Tibial nerve (tissue), 4 donors: ENCODE measurements at places on chromosomes 4 and X. TPM values are rescaled to one million over a fixed set of nuclear protein-coding genes. Genes with fewer than 3 reads are reported as not detected.

Gene ASB5
- not detected for total RNA-seq

Gene ATP2B3
- total RNA-seq: not detected

Gene CPE
- 136 TPM for total RNA-seq

Gene TCEAL6
- not detected for total RNA-seq

Gene MXD4
- total RNA-seq: 62.4 TPM

DNA sequence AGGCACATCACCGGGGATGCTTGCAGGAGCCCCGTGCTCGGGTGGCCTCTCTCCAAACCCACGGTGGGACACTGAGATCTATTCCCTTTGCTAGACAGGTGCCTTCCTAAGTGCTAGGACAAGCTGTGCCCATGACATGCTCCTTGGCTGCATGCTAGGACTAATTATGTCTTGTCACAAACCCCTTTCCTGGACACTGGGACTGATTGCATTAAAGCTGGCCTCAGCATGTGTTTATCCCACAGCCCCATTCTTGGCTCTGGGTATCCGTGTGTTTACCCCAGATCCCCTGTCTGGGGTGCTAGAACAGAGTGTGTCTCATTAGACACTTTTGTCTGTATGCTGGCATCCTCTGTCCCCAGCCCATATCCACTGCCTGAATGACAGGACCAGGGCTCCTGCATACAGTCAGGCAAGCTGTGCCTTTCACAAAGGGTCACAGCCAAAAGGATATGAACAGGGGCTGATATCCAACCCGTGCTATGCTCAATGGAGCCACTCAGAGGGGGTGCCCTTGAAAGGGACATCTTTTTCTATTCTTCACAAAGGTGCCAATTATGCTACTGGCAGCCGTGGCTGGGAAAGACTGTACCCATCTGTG is 9.2 kb upstream of the IQSEC2 start:
- H3K36me3 ChIP-seq: no peaks in the 10 kb centered on the region
- H3K4me1 ChIP-seq: peaks cover 12% of the 10 kb centered on the region
- DNase-seq: no peak
- H3K4me3 ChIP-seq: no peak overlapping the region

- no peak overlapping the region for H3K4me3 ChIP-seq
- H3K27me3 ChIP-seq: no peaks in the 10 kb centered on the region
Measured at GRCh38 chrX:12329476-12329875, 191.2 kb downstream of the FRMPD4 start.

DNA sequence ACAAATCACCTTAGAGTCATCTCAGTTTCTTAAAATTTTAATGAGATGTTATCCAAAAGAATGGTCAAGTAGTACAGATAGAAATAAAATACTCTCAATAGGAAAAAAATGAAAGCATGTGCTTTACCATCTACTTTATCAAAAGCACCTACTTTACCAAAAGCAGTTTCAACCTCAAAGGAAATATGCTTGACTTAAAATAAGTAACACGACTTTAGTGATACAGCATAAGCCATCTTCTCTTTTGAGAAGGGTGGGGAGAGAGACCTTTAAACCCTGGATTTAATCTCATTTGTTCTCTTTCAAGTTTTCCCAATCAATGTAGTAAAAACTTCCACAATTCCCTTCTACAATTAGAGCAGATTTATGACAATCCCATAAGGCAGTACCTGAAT is 26.5 kb downstream of the OTUD4 start:
- no peak overlapping the region for H3K27ac ChIP-seq
- H3K27me3 ChIP-seq: no peaks in the 10 kb centered on the region
- H3K4me1 ChIP-seq: peaks cover 5% of the 10 kb centered on the region
- no peak overlapping the region for H3K4me3 ChIP-seq
- DNase-seq: no peak
- H3K36me3 ChIP-seq: peaks cover 6% of the 10 kb centered on the region

DNA sequence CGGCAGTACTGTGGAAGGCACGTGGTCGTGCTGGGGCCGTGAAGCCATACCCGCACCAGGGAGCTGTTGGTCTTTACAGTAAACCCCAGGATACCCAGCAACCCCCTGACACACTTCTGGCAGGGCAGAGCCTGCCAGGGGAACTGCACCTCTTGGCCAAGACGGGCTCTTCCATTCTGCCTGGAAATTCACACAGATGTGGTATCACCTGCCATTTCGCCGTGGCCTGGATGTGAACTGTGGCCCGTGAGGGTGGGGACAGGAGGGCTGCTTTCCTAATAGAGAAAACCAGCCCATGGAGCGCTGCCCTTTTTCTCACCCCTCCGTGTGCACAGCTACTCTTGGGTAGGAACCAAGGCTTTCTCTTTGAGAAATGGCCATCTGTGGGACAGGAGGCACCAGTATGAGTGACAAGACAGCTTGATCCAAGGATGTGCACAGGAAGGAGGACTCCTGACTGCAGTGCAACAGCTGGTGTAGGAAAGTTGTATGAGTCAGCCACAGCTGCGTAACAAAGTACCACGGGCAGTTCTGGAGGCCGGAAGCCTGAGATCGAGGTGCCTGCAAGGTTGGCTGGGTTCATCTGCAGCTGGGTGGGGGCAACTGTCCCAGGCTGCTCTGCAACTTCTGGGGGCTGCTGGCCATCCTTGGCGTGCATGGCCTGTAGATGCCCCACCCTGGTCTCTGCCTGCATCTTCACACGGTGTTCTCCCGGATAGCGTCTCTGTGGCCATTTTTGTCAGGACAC is 95.7 kb downstream of the PSAPL1 start:
- H3K36me3 ChIP-seq: no peaks in the 10 kb centered on the region
- H3K27ac ChIP-seq: no peak overlapping the region
- H3K4me3 ChIP-seq: no peak overlapping the region
- DNase-seq: no peak

- H3K27me3 ChIP-seq: no peaks in the 10 kb centered on the region
- no peaks in the 10 kb centered on the region for H3K36me3 ChIP-seq
- H3K4me1 ChIP-seq: no peaks in the 10 kb centered on the region
- no peak overlapping the region for H3K27ac ChIP-seq
Measured at GRCh38 chrX:103367502-103367901, 8.8 kb upstream of the BEX3 start.

DNA sequence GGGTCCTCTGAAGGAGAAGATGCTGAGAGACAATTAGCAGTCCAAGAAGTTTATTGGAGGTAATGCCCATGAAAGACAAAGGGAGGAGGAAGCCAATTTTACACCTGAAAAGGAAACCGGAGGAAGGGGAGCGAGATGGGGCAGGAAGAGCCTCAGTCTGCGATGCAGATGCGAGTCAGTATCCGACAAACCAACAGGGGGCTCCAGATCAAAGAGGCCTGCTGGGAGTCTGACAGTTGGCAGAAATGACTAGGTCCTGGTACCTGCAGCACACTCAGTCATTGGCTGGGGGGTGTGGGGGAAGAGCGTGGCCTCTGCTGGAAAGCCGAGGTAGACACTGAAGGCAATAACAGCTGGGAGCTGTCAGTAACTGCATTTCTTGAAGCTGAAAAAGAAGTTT is 231.1 kb upstream of the CENPE start:
- H3K4me3 ChIP-seq: no peak overlapping the region
- H3K4me1 ChIP-seq: no peaks in the 10 kb centered on the region
- H3K27ac ChIP-seq: no peak overlapping the region
- no peak for DNase-seq

- no peaks in the 10 kb centered on the region for H3K36me3 ChIP-seq
- H3K27ac ChIP-seq: no peak overlapping the region
- no peaks in the 10 kb centered on the region for H3K4me1 ChIP-seq
- no peaks in the 10 kb centered on the region for H3K27me3 ChIP-seq
Measured at GRCh38 chr4:25347971-25348370, 29.1 kb upstream of the ANAPC4 start.

- no peak for DNase-seq
- H3K27me3 ChIP-seq: no peaks in the 10 kb centered on the region
- peak overlapping the region; percentile 66 for H3K4me3 ChIP-seq
- H3K36me3 ChIP-seq: no peaks in the 10 kb centered on the region
- H3K27ac ChIP-seq: no peak overlapping the region
Measured at GRCh38 chrX:130402208-130402684, 459 bp downstream of the RBMX2 start.

DNA sequence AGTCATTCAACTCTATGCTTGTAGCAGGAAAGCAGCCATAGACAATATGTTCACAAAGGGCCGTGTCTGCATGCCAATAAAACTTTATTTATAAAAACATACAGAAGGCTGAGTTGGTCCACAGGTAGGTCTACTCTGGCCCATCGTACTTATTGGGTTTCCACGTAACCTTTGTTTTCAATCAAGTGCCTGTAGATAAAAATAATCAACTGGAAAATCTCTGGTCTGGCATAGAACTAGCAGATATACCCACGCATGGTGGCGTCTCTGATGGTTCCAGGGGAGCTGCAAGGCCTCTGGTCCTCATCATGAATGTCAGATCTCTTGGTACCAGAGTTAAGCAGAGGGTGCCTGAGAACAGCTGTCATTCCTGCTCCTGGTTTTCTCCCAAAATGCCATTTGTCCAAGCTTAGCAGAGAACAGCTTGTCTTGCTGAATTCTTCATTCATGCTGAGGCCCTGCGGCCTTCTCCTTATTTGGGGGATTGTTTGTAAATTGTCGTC is 31.4 kb upstream of the JAKMIP1 start:
- H3K27ac ChIP-seq: no peak overlapping the region
- H3K27me3 ChIP-seq: no peaks in the 10 kb centered on the region
- H3K4me3 ChIP-seq: no peak overlapping the region

DNA sequence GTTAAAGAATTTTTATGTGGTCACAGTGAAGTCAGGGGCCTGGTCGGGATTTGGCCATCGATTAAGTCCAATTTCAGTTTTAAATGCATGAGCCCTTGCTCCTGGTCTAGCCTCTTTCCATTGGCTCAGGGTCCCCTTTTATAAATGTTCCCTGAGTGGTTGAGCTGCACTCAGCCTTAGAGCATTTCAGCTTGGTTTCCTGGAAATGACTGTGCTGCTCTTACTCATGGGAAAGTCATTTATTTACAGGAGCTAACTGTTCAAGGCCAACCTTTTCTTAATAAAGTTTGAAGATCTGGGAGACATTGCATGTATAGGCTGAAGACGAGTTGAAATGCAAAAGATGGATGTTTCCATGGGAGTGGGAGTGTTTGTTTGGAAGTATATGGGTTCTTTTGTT is 98.8 kb upstream of the CLNK start:
- H3K4me3 ChIP-seq: no peak overlapping the region
- no peaks in the 10 kb centered on the region for H3K36me3 ChIP-seq
- no peaks in the 10 kb centered on the region for H3K4me1 ChIP-seq
- no peak overlapping the region for H3K27ac ChIP-seq
- DNase-seq: no peak

- H3K27ac ChIP-seq: no peak overlapping the region
- H3K27me3 ChIP-seq: no peaks in the 10 kb centered on the region
- peak overlapping the region; percentile 45 for H3K4me3 ChIP-seq
- DNase-seq: no peak
Measured at GRCh38 chr4:183876268-183876934, 28.7 kb upstream of the STOX2 start.

DNA sequence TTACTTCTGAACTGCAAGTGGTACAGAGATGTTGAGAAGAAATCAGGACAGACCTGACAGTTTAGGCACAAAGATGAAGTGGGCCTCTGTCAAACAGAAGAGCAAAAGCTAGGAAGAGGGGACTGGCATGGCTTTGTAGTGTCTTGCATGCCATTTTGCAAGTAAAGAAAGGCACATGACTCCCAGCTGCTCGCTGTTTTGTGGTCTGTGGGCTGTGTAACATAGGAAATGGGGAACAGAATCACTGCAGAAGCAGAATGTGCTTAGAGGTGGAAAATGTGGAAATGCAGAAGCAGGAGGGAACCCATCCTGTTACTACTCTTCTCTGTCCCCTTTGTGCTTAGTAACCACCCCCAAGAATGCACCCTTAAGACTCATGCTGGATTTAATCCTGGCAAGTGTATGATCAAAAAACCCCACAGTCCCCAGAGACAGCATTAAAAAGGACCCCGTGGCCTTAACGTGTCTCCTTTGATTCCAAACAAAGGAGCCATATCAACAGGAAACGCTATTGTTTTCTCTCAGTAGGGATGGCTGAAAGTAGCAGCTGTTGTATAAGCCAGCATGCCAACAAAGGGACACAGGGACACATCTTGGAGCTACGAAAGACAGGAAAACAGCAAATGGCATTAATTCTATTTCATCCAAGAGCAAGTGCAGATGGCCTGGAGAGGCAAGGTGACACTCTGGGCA is 177.6 kb upstream of the GLRA2 start:
- DNase-seq: no peak
- no peaks in the 10 kb centered on the region for H3K27me3 ChIP-seq
- H3K36me3 ChIP-seq: no peaks in the 10 kb centered on the region
- H3K27ac ChIP-seq: no peak overlapping the region

DNA sequence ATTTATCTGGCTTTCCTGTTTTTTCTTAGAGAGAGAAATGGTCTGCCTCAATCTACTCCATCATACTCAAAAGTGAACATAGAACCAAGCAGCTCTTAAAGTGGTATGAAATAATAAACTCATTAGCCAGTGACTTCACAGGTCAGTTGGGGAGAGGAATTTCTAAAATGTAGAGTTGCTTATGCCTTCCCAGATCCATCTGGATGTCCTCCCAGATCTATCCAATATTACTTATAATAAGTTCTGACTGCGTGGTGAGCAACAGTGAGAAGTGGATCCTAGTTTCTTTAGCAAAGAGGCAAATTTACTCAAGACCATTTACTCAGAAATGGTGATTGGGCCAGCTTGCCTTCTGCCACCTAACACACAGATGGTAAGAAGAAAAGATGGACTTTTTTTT is 748.0 kb downstream of the PCDH18 start:
- no peak overlapping the region for H3K27ac ChIP-seq
- H3K27me3 ChIP-seq: no peaks in the 10 kb centered on the region
- H3K36me3 ChIP-seq: no peaks in the 10 kb centered on the region
- no peaks in the 10 kb centered on the region for H3K4me1 ChIP-seq

DNA sequence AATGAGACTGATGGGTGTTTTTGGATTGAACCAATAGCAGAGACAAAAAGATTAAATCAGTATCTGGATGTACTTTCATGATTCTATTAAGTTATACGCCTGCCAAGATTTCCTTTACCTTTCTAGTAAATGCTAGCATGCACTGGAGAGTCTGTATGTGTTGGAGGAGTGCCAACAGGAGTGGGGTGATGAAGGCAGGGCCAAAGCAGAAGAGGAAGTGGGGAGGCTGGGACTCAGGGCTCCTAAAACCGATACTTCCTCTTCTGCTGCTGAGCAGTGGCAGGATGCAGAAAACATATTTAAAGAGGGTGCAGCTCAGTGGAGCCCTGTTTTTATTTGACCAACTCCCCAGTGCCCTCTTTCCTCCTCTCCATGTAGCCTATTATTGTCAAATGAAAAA is 5.6 kb downstream of the CYSLTR1 start:
- H3K4me3 ChIP-seq: no peak overlapping the region
- DNase-seq: peak; percentile 18
- no peak overlapping the region for H3K27ac ChIP-seq
- H3K36me3 ChIP-seq: no peaks in the 10 kb centered on the region
- no peaks in the 10 kb centered on the region for H3K4me1 ChIP-seq

DNA sequence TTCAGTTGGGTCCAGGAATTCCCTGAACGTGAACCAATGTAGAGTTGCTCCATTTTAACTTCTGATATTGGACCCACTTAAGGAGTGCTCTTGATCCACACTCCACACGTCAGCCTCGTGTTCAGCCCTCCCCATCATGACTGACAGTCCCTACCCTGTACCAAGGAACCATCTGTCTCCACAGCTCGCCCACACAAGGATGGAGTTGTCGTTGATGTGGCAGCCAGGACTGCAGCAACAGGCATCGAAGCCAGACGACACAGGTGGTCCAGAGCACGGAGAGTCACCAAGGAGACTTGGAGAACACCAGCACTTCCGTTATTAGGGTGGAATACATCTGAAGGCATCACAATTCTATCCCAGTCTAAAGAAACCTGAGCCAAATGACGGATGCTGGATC is 472.1 kb upstream of the NR3C2 start:
- H3K27ac ChIP-seq: no peak overlapping the region
- no peak for DNase-seq
- no peaks in the 10 kb centered on the region for H3K36me3 ChIP-seq
